ENCODE measurements at places on chromosomes 16 and 17. TPM values are rescaled to one million over a fixed set of nuclear protein-coding genes. Genes with fewer than 3 reads are reported as not detected.

DNA sequence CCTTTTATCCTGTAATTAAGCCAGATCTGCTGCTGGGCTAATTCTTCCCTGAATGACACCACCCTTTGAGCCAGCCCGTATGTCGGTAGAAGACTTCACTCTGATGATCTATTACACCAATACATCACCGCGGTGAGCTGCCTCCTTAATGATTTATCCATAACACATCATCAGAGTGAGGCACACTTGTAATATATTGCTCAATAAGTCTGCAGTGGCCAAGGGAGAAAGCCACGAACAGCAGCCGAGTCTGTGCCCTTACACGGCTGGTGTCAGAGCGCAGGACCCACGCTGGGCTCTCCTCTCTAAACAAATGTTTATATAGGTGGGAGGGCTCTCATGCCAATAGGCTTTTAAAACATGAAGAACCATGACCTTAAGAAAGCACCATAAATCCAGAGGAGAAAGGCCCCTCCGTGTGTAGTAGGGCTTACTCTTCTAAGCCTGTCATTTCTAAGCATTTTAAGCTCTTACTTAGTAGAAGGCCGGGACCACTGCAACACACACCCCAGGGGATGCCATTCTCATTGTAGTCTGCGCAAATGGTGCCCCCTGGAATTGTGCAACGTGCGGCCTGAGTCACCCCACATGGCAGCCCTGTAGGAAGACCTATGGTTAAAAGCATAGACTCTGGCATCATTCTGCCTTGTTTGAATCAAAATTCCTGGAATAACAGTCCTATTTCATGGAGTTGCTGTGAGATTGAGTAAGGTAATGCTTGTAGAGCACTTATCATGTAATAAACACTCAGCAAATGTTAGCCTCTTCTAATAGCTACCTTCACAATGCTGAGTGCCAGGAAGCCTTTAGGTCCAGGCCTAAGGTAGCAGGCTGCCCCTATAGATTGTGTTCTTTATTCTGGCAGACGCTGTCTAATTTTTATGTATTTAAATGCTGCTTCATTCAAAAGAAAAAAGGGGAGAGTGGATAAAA is 26.1 kb downstream of the MRPS23 start:
- DNase-seq, result no peak

DNA sequence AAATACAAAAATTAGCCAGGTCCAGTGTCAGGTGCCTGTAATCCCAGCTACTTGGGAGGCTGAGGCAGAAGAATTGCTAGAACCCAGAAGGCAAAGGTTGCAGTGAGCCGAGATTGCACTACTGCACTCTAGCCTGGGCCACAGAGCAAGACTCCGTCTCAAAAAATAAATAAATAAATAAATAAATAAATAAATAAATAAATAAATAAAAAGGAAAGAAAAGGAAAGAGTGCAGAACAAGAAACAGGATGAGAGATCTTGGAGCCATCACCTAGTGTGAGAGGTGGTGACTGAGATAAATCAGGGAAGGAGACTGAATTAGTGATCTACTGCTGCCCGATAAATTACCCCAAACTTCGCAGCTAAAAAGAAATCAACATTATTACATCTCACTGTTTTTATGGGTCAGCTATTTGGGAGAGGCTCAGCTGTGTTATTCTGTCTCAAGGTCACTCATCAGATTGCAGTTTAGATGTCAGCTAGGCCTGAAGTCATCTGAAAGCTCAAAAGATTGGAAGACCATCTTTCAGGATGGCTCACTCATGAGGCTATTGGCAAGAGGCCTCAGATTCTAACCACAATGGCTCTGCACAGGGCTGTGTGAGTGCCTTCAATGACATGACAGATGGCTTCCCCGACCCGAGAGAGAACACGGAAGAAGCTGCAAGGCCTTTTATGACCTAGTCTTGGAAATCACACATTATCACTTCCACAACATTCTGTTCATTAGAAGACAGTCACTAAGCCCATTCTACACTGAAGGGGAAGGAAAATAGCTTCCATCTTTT is 66.4 kb downstream of the CMC2 start:
- DNase-seq, result no peak

DNA sequence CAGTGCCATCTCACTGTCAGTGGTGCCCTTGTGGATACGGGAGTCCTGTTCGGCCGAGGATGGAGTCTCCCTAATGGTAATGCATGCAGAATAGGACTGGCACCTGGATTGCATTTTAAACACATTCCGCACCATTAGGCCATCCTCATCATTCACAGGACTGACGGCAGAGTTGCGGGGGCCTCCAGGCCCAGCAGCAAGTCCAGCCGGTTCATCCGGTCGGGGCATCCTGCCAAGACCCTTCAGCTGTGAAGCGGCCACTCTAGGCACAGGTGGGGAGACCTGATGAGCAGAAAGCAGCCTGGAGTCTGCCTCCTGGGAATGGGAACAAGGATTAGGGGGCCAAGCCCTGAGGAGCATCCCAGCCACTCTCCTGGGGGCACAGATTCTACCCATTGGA is 90.3 kb upstream of the XYLT1 start:
- DNase-seq, result no peak

DNA sequence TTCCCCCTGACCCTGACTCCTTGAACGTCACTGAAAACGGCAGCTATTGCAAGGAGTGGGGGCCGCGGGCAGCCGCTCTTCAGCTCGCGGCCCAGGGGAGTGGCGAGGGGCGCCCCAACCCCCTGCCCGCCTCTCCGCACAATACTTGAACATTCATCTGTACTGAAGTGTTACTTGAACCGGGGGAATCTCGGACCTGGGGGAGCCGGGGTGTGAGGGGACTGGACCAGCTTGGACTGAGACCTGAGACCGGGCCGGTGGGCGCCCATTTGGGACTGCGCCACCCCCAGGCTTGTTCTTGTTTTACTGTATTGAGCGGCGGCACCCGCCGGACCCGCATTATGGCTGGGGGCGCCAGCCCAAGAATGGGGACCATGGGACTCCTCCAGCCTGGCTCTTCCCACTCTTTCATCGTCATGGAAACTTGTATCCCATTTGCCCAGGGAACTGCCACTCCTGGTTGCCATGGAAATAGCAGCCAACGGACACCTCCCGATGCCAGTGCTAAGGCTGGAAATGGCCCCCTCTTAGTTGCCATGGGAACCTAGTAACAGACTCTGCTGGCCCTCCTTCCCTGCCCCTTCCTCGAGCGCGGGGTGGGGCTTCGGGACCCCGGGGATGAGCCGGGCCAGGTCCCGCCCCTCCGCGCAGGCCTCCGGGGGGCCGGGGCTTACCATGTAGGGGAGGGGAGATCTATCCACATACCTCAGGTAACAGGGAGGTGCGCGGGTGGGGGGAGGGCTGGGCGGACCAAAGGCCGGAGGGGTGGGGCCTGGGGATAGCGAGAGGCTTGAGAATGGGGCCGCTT is 805 bp upstream of the ORAI3 start:
- DNase-seq, result peak; percentile 92

GRCh38 chr16:22648141-22648540 is 137.4 kb downstream of the NPIPB5 start:
- no peak for DNase-seq

DNA sequence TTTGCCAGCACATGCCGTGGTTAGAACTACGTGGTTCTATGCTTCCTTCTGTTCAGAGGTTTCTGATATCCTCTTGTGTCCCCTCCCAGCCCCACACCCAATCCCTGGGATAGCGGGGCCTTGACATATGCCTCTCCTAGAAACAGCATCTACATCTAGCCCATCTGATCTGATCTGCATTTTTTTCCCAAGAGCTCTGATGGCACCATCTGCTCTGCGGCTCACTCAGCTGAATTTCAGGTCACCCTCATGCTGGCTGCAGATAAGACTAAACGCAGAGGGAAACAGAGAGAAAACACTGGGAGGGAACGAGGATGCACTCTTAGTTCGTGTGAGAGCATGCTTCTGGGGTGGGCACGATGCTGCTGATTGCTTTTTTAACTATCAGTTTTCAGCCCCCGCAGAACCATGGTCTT is 10.7 kb downstream of the WIPI1 start:
- no peak for DNase-seq

GRCh38 chr16:4637501-4638166 is 13.0 kb downstream of the MGRN1 start:
- DNase-seq, result no peak

- DNase-seq, result no peak
Observed at GRCh38 chr16:23410176-23410575, 42.8 kb downstream of the COG7 start.

GRCh38 chr17:9104370-9105041 is 83.2 kb downstream of the NTN1 start:
- no peak for DNase-seq

DNA sequence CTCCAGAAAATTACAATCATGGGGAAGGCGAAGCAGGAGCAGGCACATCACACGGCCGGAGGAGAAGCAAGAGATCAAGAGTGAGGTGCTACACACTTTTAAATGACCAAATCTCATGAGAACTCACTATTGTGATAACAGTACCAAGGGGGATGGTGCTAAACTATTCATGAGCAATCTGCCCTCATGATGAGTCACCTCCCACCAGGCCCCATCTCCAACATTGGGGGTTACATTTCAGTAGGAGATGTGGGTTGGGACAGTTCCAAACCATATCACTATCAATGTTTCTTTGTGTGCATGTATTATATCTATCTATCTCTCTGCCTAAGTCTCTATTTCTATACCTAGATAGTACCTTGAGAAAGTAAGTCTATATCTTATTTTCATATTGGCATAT is 724.8 kb downstream of the CDH11 start:
- DNase-seq, result no peak

GRCh38 chr17:78961571-78961970 is 18.2 kb downstream of the LGALS3BP start:
- DNase-seq, result no peak

GRCh38 chr17:22599322-22599721 is 907.0 kb downstream of the KCNJ18 start:
- no peak for DNase-seq

GRCh38 chr16:79869304-79870015 is 268.9 kb upstream of the MAF start:
- no peak for DNase-seq

- DNase-seq, result no peak
Observed at GRCh38 chr17:29036584-29036983, 6.4 kb upstream of the PIPOX start.

DNA sequence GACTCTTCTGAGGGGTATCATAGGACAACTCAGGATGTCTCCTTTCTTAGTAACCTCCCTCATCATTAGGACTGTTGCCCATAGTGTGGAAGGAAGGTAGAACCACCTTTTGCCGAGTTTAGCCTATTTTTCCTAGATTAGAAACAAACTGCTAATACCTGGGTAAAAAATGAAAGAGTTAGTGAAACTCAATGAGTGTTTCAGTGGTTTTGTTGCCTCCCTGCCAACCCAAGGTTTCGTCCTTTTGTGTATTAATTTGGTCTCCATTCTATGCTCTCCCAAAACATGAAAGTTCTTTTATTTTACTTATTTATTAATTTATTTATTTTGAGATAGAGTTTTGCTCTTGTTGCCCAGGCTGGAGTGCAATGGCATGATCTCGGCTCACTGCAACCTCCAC is 174.9 kb upstream of the KCNJ16 start:
- DNase-seq, result no peak

DNA sequence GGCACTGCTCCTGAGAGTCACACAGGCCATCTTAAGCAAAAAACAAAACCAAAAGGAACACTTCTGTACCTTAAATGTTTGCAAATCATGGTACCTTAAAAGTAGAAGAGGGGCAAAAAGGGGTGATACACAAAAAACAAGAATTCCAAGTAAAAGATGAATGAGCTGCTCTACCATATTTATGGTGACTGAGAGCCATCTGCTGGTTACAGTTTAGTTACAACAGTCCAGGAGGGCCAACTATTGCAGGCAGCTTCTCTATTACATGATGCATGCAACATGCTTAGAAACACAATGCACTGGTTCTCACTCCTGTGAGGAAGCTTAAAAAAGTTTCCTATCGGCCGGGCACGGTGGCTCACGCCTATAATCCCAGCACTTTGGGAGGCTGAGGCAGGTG is 53.5 kb downstream of the STX8 start:
- peak; percentile 14 for DNase-seq

- DNase-seq, result no peak
Observed at GRCh38 chr17:13642188-13642587, 40.5 kb upstream of the HS3ST3A1 start.

DNA sequence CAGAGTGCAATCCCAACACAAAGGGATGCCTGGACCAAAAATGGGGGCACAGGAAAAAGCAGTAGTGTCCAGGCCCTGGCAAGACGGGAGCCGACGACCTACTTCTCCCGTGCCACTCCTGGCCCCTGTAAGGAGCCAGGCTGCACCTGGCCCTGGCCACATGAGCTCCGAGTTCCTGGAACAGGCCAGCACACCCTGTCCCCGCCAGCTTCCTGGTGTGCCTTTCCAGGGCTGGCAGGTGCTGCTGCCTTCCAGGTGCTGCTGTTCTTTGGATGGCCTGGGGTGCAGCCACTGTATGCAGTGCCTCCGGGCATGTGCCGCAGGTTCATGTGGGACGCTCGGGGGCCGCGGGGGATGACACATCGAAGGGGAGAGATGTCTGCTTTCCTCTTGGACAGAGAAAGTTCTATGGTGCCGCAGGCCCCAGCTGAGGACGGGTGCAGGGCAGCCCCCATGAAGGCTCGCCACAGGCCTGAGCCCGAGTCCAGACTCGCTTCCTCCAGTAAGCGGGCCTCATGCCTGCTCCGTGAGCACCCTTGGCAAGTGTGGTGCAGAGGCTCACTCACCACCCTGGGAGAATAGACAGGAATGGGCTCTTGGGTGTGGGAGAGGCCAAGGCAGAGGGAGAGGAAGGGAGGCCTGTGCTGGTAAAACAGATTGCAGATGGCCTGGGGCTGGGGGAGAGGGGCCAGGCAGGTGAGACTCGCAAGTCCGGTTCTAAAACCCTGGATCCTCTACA is 54.7 kb upstream of the FASN start:
- DNase-seq, result no peak

- DNase-seq, result no peak
Observed at GRCh38 chr16:79876332-79876730, 275.8 kb upstream of the MAF start.

DNA sequence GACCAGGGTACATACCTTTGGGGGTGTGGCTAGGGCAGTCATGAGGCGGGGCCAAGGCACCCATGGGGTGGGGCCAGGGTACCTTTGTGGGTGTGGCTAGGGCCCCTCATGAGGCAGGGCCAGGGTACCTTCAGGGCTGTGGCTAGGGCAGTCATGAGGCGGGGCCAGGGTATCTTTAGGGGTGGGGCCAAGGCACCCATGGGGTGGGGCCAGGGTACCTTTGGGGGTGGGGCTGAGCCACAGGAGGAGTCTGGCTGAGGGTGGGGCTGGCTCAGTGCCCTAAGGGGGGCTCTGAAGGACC is 3.5 kb downstream of the GNG13 start:
- DNase-seq, result peak; percentile 75

- peak; percentile 50 for DNase-seq
Observed at GRCh38 chr16:30985401-30986128, 558 bp downstream of the HSD3B7 start.

USP6 gene
- 0.16 TPM for total RNA-seq

HOXB7 gene
- total RNA-seq, result 28.2 TPM

AANAT gene
- not detected for total RNA-seq

FAM171A2 gene
- 3.0 TPM for total RNA-seq

PRR35 gene
- total RNA-seq, result 0.14 TPM

ACSM2A gene
- not detected for total RNA-seq

SLC13A2 gene
- total RNA-seq, result 0.42 TPM

CLDN9 gene
- 0.79 TPM for total RNA-seq

TTLL6 gene
- 0.81 TPM for total RNA-seq

TBC1D26 gene
- not detected for total RNA-seq
